Gastroesophageal sphincter (tissue), 4 donors: ENCODE measurements at places on chromosomes 3 and 15. TPM values are rescaled to one million over a fixed set of nuclear protein-coding genes. Genes with fewer than 3 reads are reported as not detected.

Gene ADAMTS17
- 4.9 TPM for total RNA-seq

Gene UBXN7
- 17.1 TPM for total RNA-seq

Gene PLA2G4E
- total RNA-seq, result not detected

Gene GPR62
- total RNA-seq, result not detected

Gene ZKSCAN7
- total RNA-seq, result 4.3 TPM

Gene CCR8
- total RNA-seq, result not detected
